Amniotic stem cell (primary cell): ENCODE measurements at places on chromosomes 3 and 15.

GRCh38 chr15:44718180-44718926 is 7.0 kb downstream of the B2M start:
- DNase-seq: no peak

GRCh38 chr3:37899101-37899707 is 37.5 kb downstream of the CTDSPL start:
- DNase-seq: no peak

GRCh38 chr3:163071713-163072112 is 1575.1 kb downstream of the OTOL1 start:
- no peak for DNase-seq

- DNase-seq: peak; percentile 83
Measured at GRCh38 chr15:48645558-48646330, at the start of gene FBN1. Gene FBN1 (minus strand): TSS chr15:48645709. CDS start chr15:48644769, 940 bp downstream.

GRCh38 chr3:58163234-58163633 is 47.5 kb downstream of the DNASE1L3 start:
- no peak for DNase-seq
